ENCODE measurements at places on chromosomes 11 and 22.

DNA sequence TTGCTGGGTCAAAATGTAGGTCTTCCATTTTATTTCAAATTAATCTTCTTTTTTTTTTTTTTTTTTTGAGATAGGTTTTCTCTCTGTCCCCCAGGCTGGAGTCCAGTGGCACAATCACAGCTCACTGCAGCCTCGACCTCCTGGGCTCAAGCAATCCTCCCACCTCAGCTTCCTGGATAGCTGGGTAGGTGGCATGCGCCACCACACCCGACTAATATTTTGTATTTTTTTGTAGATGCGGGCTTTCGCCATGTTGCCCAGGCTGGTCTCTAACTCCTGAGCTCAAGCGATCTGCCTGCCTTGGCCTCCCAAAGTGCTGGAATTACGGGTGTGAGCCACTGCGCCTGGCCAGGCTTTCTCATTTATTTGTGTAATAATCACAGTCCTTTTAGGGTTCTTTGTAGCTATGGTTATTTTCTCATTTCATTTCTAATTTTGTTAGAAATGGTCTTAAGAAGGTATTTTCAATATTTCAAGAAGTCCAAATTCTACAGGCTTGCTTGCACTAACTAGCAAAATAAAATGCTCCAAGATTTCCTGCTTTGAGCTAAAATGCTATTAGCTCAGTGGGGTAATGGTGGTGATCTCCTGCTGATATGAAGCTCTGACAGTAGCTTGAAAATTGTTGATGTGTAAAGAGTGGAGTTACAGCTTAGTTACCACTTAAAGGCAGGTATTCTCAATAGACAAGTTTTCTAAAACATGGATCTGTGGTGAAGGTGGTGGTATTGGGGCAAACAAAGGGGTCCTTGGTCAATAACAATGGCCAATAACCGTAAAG, 50.0 kb downstream of the RBX1 start:
- no peak for DNase-seq

- DNase-seq, result peak; percentile 31
These were observed at the start of gene MICAL3 for GRCh38 chr22:18024276-18024939. Gene MICAL3 (minus strand): TSS chr22:18024561. CDS start chr22:17906812, 117,749 bp downstream.

DNA sequence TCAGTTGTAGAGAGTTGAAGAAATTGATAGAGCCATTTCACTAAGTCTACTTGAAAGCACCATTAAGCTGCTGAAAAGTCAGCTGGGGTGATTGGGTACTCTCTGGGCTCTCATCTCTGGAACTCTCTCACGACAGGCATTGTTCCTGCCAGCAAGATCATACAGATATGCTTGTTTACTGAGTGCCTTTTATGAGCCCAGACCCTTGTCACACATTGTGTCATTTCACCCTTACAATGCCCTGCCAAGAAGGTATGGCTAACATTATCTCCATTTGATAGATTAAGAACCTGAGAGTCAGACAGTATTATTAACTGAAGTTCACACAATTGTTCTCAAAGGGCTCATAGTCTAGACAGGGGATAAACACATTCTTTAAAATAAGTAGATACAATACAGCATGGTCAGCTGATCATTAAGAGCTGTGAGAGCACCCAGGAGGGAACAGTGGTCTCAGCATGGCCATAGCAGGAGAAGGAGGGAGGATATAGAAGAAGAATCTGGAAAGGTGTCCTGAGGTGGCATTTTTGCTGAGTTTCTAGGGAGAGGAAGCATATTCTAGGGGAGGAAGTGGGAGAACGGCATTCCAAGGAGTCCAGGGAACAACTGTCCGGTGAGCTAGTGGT, 580.5 kb downstream of the INSC start:
- DNase-seq, result no peak

DNA sequence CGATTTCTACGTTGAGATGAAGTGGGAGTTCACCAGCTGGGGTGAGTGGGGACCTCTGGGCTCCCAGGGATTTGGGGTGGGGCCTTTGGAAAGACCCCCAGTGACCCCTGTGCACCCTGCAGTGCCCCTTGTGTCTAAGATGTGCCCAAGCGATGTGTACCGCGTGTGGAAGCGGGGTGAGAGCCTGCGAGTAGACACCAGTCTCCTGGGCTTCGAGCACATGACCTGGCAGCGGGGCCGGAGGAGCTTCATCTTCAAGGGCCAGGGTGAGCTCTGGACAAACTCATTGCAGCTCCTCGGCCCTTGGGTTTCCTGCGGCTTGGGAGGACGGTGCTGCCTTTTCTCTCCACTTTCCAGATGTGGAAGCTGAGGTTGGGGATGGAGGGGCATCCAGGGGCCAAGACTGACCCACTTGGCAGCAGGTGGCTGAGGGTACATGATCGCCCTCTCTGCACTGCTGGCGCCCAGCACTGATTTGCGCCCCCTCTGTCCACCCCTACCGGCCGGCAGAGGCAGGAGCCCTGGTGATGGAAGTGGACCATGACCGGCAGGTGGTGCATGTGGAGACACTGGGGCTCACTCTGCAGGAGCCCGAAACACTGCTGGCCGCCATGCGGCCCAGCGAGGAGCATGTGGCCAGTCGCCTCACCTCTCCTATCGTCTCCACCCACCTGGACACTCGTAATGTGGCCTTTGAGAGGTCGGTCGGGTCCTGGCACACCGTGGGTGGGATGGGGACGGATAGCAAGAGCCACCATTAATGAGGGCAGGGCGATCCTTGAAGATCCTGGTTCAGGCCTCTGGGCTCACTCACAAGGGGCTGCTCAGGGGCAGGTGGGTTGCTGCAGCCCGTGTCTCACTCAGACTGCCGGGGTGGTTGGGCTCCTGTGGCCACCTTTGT, 2.6 kb downstream of the ANKRD13D start:
- no peak for DNase-seq

DNA sequence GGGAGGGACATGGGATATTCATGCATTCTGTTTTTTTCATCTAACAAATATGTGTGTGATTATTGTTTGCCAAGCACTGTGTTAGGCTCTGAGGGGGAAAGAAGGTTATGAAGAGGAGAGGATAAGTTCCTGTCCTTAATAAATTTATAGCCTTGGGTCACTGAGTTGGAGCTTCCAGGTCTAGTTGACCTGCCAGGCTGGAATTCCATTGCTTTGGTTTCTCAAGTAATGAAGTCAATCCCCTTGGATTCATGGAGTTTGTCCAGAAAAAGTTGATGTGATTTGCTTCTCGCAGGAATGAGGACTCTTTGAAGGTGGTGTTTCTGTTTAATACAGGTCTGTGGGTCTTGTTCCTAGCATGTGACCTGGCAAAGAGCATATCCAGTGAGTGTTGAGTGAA, 156.2 kb downstream of the ADAMTS15 start:
- DNase-seq, result no peak

GRCh38 chr22:18057568-18058209, 20.1 kb upstream of the PEX26 start:
- DNase-seq, result no peak

GRCh38 chr11:115290893-115291292, 213.3 kb downstream of the CADM1 start:
- DNase-seq, result no peak

GRCh38 chr11:112290493-112290850, 29.8 kb upstream of the PLET1 start:
- DNase-seq, result no peak

- no peak for DNase-seq
These were observed 639.7 kb downstream of the TBC1D22A start for GRCh38 chr22:47401976-47402770.

DNA sequence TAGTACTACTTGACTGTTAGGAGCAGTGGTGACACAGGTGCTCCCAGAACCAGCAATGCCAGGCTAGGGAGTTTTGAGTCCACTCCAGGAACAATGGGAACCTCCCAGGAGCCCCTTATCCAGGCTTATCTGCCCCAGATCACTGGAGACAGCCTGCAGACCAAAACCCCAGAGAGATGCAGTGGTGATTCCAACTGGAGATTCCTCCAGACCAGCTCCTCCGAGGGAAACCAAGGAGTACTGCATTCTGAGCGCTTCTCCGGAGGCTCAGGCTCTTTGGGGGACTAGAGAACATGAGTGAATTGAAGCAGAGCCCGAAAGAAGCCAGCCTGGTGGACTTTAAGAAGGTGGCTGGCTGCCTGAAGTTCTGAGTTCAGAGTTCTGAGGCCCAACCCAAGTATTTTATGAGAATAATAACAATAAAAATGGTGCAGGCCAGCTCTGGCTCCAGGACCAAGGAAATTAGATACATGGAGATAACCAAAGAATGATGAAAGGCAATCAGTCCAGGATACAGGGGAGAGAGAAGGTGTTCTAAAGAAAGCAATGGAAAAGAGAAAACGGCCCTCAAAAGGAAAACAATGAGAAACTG, 1.3 kb upstream of the TMEM25 start:
- DNase-seq, result no peak

DNA sequence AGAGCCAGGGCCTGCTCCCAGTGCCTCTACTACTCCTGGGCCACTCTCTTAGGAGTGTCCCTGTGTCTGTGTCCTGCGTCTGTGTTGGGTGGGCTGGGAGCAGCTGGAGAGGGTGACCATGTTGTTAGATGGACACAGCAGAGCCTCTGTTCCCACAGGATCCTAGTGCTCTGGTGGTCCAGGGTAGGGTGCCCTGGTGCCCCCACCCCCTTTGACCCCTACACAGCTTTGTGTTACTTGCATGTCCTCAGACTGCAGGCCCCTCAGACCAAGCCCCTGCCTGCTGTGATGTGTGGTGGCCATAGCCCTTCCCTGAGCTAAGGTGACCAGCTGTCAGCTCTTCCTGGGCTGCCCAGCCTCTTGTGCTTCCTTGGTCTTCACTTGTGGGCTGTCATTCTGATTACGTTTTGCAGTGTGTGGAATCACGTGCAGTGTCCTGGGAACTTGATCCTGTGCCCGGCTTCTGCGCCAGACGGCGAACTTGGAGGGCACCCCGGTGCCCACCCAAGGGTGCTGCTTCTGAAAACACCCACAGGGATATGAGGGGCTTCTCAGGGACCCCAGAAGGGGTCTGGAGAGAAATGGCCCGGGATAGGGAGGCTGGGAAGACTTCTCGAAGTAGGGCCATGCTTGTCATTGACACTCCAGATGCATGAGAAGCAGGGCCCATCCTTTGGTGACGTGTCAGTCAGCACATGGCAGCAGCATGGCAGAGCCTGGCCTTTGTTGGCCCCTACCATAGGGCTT, 1.5 kb downstream of the TANGO2 start:
- DNase-seq, result no peak

GRCh38 chr11:112391086-112391485, 130.4 kb upstream of the PLET1 start:
- no peak for DNase-seq

GRCh38 chr22:20111045-20111688, 4.7 kb upstream of the RANBP1 start:
- no peak for DNase-seq

DNA sequence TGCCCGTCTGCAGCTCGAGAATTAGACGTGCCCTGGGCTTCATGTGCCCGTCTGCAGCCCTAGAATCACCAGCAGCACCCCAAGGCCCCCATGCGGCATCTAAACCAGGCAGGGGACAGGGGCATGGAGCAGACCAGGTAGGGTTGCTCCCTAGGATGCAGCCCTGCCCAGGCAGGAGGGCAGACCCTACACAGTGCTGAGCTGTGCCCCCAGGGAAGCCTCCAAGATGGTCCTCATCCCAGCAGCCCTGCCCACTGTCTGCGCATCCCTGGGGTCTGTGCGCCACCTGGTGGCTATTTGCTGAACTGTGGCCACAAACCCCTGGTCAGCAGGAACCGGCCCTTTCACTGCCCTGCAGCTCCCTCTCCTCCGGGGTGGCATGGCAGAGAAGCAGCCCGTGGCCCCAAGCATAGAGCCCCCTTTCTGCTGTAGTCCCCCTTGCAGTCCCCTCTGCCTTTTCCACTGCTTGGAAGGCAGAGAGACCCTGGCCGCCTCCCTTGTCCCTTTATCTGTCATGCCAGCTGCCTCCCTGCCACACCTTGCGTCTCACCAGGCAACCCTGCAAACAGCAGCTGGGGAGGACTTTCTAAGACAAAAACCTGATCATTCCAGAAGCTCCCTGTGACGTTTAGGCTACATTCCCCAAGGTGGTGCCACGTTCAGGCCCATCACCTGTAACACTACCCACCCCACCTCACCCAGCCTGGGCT, 86.6 kb downstream of the KCNQ1 start:
- DNase-seq, result peak; percentile 28

GRCh38 chr11:78112582-78113275, 26.7 kb downstream of the ALG8 start:
- no peak for DNase-seq

GRCh38 chr11:6127881-6128280, 20.4 kb downstream of the OR56B4 start:
- DNase-seq, result no peak

GRCh38 chr22:39522567-39523300, 2.4 kb downstream of the ATF4 start:
- DNase-seq, result no peak

DNA sequence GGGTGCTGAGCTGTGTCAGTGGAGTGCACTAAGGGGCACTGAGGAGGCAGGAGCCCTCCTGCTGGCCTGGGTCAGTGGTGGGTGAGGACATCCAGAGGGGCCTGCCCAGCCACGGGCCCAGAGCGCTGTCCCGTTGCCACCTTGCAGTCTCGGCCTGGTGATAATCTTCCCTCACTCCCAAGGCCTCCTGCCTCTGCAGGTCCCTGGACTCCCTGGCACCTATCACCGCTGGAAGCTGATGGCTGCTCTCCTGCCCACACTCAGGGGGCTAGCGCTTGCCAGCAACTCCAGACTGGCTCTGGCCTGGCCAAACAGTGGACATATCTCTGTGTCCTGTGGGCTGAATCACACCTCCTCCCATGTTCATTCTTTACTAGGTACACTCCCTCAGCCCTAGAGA, 86.5 kb upstream of the PITPNB start:
- no peak for DNase-seq

DNA sequence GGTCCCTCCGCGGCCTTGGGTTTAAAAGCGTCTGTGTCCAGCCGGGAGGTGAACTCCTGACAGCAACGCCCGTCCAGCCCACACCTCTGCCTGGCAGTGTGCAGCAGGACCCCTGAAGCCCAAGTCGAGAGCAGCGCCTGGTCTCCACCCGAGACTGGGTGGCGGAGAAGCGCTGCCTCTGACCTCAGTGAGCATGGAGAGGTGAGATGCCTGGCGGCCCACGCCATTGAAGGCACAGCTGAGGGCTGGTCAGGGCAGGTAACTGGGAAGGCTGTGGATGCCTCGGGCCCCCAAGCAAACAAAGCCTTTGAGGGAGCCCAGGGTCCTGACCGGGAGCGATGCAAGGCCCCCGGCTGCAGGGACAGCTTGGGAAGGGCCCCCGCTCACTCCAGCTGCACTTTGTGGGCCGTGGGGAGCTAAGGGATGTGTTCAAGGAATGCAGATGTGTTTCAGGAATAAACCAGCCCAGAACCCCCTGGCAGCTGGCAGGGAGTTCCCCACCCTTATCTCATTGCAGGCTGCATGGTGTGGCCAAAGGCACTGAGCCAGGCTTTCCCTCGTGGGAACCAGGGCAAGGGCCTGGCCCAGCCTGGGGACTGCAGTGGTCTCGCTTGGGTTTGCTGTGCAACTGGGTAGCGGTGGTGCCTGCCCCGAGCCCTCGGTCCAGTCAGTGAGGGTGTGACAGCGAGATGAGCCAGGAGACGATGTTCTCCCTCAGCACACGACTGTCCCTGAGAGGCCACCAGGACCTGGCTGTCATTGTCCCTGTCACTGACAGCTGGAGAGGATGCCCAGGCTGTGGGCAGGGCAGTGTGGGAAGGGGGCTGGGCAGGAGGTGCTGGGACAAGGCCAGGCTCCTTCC, 92.5 kb downstream of the WNT7B start:
- DNase-seq, result no peak

Measured in stimulated activated CD4-positive, alpha-beta T cell treated with anti-CD3 and anti-CD28 coated beads, Interleukin-1b, Interleukin-23, amount 100 ng/mL, for 24 hours (primary cell).